ENCODE measurements at places on chromosomes 5 and 9.

DNA sequence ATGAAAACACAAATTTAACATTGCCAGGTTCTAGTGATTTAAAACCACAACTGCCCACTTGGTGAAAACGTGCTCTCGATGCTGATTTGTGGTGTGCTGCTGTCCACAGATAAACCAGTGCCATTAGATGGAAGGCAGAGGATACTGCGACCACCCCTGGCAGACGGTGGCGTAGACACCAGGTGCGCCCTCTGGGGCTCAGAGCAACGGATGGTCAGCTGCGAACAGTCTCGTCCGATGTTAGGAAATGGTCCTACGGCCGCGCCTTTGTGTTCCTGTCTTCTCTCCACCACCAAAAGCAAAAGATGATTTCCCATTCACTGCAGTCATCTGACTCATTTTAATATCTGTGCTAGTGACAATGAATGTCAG lies 43.2 kb downstream of the UBE2QL1 start:
- no peak for DNase-seq

- no peak for DNase-seq
Observed at GRCh38 chr5:106587-106986, 14.6 kb downstream of the PLEKHG4B start.

GRCh38 chr9:70574151-70574837 lies 159.8 kb upstream of the KLF9 start:
- no peak for DNase-seq

GRCh38 chr5:139708877-139709581 lies 60.9 kb downstream of the CXXC5 start:
- no peak for DNase-seq

- DNase-seq: no peak
Observed at GRCh38 chr5:50325237-50325832, 115.8 kb downstream of the EMB start.

GRCh38 chr5:163658702-163659567 lies 153.5 kb downstream of the MAT2B start:
- no peak for DNase-seq

DNA sequence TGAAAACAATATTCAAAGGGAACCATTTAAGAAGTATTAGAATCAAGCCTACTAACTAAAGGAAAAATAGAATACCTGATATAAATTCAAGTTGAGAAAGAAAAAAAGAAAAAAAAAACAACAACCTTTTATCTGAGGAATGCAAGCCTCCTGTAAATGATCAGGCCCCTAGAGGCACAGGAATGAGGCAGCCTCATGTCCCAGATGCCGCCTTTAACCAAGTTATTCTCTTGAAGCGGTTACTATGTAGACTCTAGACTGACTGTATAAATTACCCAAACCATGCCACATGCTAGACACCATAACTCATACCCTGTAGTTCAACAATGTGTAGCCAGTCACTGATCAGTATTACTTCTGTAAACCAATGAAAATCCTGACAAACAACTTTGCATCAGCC lies 929.6 kb downstream of the TAF11L14 start:
- no peak for DNase-seq

DNA sequence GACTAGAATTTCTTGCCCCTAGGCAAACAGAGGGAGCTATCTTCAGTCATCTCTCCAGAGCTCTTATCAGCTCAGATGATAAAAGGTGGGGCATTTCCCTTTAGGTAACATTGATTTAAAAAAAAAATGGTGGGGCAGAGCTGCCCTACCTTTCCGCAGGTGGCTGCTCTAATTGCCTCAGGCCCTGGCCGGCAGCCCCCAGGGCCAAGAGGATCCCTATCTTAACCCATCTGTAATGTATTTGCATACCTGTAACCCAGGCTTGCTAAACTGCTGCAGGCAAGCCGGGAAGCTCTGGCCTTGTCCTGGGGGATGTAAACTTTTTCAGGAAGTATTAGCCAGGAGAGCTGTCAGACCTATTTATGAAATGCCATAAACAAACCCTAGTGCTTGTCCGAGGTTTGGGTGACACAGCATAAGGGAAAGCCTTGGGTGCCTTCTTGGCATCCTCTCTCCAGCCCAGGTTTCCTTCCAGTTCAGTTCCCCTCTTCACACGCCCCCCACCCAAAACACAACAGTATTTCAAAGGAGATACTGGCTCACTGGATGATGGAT lies 20.9 kb upstream of the ZSWIM6 start:
- DNase-seq: no peak

Measured in stimulated activated naive CD8-positive, alpha-beta T cell treated with anti-CD3 and anti-CD28 coated beads, Interleukin-15, Interleukin-2, amounts not matched to agents 100 U/mL and 50 U/mL, for 24 hours (primary cell).